ENCODE measurements at places on chromosomes 6 and 20.

DNA sequence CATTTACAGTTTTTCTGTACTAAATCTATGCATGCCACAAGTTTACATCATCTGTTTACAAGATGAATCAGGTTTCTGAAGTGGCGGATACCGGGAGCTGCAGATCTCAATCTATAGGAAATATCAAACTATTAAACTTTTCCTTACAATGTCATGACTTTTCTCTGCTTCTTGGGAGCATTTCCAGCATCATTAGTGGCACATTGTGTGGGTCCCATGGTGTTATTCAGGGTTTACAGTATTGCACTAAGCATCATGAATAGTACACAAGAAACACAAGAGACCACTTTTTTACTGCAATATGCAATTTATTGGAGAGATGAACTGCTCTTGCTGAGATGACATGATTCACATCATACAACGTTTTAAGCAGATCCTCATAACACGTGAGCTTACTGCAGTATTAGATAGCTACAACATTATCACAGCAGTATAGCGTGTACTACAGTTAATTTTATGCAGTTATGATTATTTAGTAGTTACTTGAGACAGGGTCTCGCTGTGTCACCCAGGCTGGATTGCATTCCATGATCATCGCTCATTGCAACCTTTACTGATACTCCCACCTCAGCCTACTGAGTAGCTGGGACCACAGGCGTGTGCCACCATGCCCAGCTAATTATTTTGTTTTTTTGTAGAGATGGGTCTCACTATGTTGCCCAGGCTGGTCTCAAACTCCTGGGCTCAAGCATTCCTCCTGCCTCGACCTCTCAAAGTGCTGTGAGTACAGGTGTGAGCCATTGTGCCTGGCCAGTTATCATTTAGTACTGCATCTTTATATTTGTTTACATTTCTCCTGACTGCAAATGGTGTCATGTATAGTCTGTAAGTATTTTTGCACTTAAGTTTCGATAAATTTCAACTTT is 18.4 kb downstream of the BLTP3A start:
- no peak for DNase-seq

DNA sequence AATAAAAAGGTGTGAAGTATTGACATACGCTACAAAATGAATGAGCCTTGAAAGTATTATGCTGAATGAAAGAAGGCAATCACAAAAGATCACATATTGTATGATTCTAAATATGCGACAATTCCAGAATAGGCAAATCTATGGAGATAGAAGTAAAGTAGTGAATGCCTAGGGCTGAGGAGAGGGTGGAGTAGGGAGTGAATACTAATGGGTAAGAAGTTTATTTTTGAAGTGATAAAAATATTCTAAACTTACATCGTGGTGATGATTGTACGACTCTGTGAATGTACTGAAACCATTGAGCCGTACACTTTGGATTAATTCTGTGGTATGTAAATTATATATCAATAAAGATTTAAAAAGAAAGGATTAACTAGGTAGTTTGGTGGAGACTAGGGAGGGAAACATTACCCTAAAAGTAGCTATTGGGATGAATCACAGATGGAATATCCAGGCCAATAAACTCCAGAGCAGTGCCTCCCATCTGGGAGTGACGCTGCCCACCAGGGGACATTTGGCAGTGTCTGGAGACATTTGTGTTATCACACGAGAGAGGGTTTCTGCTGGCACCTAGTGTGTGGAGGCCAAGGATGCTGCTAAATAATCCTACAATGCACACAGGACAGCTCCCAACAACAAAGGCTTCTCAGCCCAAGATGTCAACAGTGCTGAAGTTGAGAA is 214.2 kb upstream of the PCSK2 start:
- no peak for DNase-seq

GRCh38 chr6:112044856-112045255 is 9.0 kb upstream of the CCN6 start:
- no peak for DNase-seq

- no peak for DNase-seq
Measured at GRCh38 chr6:140230282-140230681, 855.8 kb upstream of the CITED2 start.
